CD4-positive, CD25-positive, alpha-beta regulatory T cell (primary cell): ENCODE measurements at places on chromosomes 7 and 10.

DNA sequence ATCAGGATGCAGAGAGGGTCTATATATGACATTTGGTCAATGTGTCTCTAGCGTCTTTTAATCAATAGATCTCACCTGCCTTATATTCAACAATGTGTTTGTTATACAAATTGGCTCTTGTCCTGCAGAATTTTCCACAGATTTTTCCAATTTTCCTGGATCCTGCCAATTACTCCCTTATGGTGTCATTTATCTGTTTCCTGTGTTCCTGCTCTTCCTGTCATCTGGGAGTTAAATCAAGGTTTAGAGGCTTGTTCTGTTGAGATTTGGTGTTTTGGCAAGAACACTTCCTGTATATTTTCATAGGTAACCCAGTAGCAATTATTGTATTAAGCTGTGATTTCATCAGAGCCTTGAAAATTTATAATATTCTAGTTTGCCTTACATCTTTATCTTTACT lies 8.8 kb upstream of the C10orf71 start:
- DNase-seq = no peak

- no peak for DNase-seq
Measured at GRCh38 chr10:6363511-6363910, 160.8 kb downstream of the PFKFB3 start.

DNA sequence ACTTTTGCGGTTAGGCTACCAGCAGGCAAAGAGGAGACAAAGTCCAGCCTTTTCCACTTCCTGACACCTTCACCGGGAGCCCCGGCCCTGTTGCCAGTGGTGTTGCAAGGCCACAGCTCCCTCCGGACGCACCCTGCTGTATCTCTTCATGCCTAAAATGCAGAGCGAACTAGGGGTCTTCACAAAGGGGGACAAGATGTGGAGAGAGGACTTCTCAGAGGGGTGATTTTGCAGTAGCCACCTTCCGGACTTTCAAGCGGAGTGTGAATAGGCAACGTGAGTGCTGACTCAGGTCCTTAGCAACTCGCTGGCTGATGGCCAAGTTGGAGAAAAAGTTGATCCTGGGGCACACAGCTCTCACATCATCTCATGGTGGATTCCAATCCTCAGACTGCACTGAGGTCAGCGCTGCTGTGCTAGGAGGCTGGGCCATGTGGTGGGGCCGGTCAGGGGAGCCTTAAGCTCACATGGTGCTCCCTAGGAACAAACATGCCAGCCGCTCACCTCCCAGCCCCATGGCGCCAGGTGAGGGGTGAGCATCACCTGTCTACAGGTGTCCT lies 166.3 kb downstream of the LCOR start:
- no peak for DNase-seq

DNA sequence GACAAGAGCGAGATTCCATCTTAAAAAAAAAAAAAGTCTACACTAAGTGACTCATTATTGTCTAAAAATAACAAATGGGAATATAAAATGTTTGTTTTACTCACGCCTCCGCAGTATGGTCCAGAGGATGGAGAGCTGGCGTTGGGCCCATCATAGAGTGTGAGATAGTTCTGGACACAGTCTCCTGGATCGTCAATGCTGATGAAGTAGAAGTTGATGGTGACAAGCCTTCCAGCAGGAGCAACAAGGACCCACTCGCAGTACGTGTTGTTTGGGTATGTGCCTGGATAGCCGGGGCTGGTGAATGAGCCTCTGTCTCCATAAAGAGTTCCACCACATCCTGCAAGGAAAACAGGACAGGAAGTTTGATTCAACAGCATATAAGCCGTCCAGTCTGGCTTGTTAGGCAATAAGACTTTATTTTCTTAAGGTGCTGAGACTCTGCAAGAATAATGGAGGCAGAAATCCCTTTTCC lies 11.5 kb upstream of the RSU1 start:
- no peak for DNase-seq

DNA sequence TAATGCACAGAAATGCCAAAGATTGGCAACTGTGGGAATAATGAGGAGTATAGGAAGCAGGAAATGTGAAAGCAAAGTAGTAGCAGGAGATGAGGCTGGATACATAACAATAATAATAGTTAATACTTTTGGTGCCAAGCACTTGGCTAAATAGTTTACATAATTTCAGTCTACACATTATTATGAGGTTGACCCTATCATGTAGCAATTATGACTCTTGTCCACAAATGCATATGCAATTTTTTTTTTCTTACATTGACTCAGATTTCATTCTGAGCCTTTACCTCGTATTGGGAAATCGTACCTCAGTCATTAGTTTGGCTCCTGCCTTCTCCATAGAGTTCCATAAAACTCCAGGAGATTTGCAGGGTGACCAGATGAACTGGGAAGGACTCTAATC lies 219.9 kb downstream of the SUGCT start:
- DNase-seq = no peak

- no peak for DNase-seq
Measured at GRCh38 chr10:49153971-49154370, 20.1 kb upstream of the FAM170B start.

DNA sequence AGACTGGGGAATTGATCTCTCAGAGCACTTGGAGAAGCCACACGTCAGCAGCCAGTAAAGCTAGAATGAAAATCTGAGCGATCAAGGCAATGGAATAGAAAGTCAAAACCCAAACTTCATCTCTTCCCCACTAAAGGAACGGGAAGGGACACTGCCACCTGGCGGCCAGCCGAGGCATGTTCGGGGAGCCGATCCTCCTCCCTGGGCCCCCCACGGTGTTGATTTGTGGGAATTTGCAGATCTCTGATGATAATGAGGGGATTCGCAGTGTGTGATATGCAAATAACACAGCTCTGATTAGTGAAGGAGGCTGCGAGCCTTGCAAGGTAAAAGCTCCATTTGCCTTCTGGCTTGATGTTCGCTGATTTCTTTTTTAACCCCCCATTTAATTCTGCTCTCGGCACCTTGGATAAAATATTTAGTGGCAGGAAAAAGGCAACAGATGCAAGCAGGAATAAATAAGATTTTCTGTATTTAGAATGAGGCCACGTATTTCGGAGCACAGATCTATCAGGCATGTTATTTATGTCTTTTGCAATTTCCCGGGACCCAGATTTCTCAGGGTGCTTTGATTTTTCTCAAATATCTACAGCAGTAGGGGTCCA lies 258.6 kb downstream of the PAXIP1 start:
- no peak for DNase-seq

DNA sequence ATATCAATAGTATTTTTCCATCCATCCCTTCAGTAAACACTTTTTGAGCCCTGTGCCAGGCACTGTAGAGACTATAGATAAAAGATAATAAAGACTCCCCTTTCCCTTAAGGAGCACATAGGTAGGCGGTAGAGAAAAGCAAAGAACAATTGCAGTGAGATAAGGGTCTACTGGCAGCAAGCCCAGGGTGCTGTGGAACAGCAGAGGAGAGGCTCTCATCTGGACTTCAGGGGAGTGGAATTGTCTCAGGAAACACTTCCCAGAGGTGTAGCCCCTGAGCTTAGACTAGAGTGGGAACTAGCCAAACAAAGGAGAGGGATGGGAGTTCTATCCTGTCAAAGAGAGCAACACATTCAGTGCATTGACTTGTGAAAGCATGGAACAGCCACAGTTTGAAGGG lies 102.0 kb downstream of the NRF1 start:
- DNase-seq = no peak

DNA sequence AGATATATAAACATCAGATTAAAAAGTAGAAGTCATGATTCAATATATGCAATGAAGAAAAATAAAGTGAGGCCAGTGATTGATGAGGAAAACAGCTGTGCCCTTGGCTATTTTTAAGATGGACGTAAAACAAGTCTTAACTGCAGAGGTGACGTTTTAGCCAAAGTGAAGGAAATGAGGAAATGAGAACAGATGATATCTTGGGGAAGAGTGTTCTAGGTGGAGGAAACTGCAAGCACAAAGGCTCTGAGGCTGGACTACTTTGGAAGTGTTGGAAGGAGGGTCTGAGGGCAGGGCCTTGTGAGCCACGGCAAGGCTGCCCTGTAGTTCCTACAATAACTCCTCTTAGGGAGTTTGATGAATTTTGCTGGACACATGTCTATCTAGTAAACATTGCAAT lies 140.5 kb upstream of the AKR1E2 start:
- DNase-seq = no peak

- DNase-seq = no peak
Measured at GRCh38 chr7:18530224-18531179, 35.0 kb downstream of the HDAC9 start.

DNA sequence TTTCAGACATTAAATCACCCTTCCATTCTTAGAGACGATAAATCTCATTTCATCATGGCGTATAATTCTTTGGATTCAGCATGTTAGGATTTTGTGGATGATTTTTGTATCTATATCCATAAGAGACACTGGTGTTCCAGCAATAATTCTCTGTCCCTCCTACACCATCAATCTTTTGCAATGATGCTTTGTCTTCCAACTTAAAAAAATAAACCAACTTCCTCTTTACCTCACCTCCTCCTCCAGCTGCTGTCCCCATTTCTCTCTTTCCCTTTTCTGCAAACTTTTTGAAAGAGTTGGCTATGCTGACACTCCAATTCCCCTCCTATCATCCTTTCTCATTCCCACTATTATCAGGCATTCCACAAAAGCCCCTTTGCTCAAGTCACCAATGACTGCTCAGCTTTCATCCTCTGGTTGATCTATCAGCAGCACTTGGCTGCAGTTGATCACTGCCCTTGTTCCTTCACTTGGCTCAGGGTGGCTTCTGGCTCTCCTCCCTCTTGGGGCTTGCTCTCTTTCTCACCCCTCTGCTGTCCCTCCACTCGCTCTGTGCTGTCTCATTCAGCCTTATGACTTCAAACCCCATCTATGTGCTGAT lies 130.0 kb downstream of the ARHGAP22 start:
- no peak for DNase-seq

GRCh38 chr7:151314401-151314800 lies 27.2 kb upstream of the NUB1 start:
- no peak for DNase-seq
